ENCODE measurements at places on chromosomes 11 and 22.

DNA sequence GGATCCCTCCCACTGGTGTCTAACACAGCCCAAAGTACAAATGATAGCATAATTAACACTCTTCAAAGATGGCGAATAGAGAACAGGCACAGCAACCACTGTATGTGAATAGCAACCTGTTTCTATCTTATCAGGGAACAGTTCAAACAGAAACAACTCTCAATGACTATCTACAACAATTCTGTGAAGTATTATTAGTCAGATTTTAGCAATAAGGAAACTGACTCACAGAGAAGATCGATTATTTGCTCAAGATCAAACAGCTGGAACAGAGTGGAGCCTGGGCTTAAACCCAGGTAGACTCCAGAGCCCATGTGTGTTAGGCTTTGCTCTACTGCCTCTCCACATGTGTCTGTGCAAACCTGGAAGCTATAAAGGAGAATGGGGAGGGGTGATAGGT is 88.7 kb downstream of the C11orf58 start:
- no peak for DNase-seq

GRCh38 chr22:33922349-33922681 is 2.0 kb upstream of the LARGE1 start:
- peak; percentile 9 for DNase-seq

GRCh38 chr22:41928593-41929417 is 2.2 kb upstream of the TNFRSF13C start:
- DNase-seq, result no peak

DNA sequence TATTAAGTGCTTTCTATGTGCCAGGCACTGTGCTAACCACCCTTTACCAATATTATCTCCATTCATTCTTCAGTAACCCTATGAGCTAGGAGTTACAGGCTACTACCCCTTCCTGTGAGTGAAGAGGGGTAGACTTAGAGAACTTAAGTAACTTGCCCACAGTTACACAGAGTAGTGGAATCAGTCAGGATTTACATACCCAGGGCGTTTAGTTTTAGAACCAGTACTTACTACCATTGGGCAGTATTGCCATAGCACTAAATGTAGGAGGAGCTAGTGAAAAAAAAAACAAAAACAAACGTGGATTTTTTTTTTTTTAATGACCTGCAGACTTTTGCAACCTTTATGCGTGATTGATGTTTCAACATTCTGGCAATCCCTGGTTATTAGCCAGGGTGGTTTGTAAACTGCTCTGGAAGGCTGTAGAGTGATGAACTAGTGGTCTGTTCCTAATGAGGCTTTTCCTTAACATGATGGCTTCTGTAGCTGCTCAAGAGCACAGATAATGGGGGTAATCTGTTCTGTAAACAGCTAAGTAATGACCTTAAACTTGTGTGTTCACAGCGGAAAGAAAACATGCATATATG is 11.4 kb downstream of the TBCEL start:
- no peak for DNase-seq

DNA sequence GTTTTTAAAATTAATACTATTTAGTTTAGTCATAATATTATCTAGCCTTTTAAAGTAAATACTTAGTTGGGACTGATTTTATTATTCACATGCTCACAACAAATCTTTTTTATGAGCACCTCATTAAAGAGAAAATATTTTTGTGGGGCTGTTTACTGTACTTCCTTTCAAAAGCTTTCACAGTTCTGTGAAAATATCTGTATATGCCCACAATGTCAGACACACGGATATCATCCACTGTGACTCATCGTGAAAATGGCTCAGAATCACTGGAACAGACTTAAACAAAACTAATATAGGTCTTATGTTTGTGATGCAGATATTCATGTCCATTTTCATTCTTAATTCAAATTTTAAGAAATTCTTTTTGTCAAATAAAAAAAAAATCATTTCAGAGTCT is 305.2 kb downstream of the RAB38 start:
- DNase-seq, result no peak

GRCh38 chr11:47257517-47258316 is at the start of gene NR1H3:
Gene NR1H3 (plus strand): TSS chr11:47257996. CDS start chr11:47259217, 1,221 bp downstream.
- DNase-seq, result peak; percentile 82

DNA sequence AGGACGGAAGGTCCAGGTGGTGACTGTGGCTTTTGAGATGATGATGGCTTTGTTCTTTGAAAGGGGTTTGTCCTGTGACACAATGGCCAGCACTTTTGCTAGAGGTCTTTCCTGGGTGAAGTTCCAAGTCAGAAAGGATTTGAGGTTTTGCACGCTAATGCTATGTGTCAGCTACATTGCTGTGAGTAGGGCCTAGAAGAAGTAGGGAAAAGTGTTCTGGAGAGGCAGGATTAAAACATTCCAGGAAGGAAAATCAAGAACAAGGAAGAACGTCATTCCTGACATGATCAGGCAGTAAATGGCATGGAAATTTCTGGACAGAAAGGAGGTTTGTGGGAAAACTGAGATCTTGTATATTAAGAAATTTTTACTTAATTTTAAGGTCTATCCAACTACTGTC is 290.7 kb downstream of the NTM start:
- peak; percentile 8 for DNase-seq

GRCh38 chr11:12768726-12769673 is 94.8 kb downstream of the TEAD1 start:
- no peak for DNase-seq

GRCh38 chr11:11076879-11077278 is 219.0 kb upstream of the ZBED5 start:
- DNase-seq, result no peak

GRCh38 chr22:19218541-19219233 is 40.2 kb upstream of the SLC25A1 start:
- no peak for DNase-seq

GRCh38 chr11:123718469-123718868 is 23.0 kb downstream of the ZNF202 start:
- no peak for DNase-seq

- peak; percentile 75 for DNase-seq
Measured at GRCh38 chr22:39205344-39206021, 39.3 kb downstream of the PDGFB start.

DNA sequence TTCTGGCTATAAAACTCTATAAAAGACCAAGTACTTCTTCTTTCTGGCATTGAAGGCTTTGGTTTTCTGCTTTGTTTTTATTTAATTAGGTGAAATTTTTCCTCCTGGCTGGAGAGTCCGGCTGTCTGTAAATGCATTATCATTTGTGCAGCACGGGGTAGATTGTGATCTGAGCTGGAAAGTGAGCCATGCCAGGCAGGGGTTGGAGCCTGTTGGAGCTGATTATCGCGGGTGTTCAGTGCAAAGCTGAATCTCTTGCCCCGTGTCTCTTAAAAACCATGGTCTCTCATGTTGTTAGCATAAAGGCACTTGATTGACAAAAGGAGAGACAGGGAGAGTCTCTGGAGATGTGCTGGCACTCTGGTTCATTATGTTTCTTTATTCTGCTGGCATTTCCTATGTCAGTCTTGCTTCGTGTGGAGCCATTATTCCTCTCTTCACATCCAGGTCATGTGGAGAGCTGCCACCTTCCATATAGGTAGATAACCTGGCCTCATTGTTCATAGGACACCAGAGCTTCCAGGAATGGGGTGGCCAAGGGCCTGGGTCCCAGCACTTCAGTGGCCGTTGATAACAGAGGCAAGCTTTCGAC is 75.2 kb downstream of the LDLRAD3 start:
- no peak for DNase-seq

- no peak for DNase-seq
Measured at GRCh38 chr22:44333847-44334635, 21.3 kb upstream of the SHISAL1 start.

- DNase-seq, result no peak
Measured at GRCh38 chr11:19697721-19698121, 14.9 kb upstream of the NAV2 start.

DNA sequence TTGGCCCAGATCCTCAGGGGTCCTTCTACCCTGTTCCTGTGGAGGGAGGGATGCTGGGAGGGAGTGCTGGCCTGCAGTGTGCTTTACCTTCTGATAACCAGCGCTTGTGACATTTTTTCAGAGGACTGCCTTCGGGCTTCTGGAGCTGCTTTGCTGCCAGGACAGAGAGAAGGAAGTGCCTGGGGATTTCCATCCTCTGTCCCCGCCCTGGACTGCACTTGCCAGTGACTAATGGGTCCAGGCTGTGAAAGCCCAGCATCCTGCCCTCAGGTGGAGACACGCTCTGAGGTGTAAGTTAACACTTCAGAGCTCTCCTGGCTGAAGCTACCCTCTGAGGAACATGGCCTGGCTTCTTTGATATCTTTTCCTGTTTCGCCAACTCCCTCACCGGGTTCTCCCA is 158.7 kb upstream of the SYT13 start:
- DNase-seq, result no peak

GRCh38 chr22:34943830-34944229 is 122.1 kb upstream of the ISX start:
- DNase-seq, result no peak

GRCh38 chr11:2769409-2770095 is 69.8 kb upstream of the KCNQ1OT1 start:
- no peak for DNase-seq

GRCh38 chr11:74592063-74592440 is 330 bp upstream of the POLD3 start:
- peak; percentile 27 for DNase-seq

GRCh38 chr11:82732734-82733443 is 775 bp downstream of the FAM181B start:
- DNase-seq, result no peak

DNA sequence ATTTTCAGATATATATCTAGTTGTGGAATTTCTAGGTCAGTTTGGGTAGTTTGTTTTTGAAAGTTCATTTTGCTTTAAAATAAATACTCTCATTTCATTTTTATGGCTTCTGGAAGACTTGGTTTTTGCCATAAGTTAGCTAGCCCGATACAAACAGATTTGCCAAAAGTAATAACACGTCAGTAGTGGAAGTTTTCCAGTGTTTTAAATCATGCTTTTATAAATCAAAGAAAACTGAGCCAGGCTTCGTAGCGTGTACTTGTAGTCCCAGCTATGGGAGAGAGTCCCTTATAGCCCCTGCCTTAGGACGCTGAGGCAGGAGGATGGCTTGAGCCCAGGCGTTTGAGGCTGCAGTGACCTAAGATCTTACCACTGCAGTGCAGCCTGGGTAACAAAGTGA is 21.7 kb upstream of the MICALL1 start:
- peak; percentile 73 for DNase-seq

- DNase-seq, result no peak
Measured at GRCh38 chr11:113124006-113124405, 162.8 kb downstream of the NCAM1 start.

DNA sequence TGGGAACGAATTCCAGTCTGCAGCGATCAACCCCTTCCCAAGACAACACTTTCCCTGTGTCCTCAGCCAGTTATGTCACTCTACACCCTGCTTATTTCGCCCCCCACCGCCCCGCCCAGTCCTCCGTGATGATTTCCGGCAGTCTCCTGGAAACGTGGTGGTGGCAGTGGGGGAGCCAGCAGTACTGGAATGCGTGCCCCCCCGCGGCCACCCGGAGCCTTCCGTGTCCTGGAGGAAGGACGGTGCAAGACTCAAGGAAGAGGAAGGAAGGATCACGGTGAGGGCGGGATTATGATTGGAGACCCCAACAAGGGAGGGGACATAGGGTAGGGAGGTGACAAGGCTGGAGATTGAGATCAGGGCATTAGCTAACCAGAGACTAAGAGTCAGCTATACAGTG is 4.1 kb downstream of the ROBO3 start:
- DNase-seq, result no peak

DNA sequence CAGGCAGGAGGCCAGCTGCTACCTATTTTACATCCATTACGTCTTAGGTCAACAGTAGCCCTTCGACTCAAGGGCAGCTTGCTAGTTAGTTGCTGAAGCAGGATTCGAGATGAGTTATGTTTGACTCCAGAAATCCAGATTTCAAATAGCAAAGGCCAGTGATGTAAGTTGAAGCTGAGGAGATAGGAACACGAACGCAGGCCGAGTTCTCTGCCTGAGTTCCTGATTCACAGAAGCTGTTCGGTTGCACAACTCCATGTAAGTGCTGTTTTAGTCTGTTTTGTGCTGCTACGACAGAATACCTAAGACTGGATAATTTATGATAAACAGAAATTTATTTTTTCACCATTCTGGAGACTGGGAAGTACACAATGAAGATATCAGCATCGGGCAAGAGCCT is 111.2 kb downstream of the SLC1A2 start:
- DNase-seq, result no peak

- DNase-seq, result peak; percentile 6
Measured at GRCh38 chr11:126080161-126080941, 17.7 kb upstream of the CDON start.

All from fibroblast of mammary gland (primary cell).